Fibroblast of skin of left biceps (primary cell): ENCODE measurements at places on chromosomes 11 and 22.

DNA sequence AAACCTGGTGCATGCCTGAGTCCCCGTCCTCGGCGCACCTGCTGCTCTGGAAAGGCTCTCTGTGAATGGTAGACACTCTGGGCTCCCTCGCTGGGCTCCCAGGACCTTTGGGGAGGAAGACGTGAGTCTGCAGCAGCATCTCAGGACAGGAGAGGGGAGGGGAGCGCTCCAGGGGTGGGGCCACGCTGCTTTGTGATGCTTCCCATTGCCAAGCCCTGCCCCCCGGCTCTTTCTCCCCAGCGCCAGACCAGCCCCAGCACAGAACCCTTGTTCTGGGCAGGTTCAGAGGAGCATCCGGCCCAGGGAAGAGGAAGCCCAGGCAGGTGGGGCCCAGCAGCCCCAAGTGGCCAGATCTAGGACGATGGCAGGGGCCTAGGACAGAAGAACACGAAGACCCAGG lies 111.2 kb downstream of the BRD1 start:
- DNase-seq: no peak

GRCh38 chr22:30285176-30285845 lies 4.0 kb downstream of the CASTOR1 start:
- DNase-seq: no peak

GRCh38 chr11:2077061-2077802 lies 62.0 kb downstream of the IGF2 start:
- DNase-seq: no peak

- DNase-seq: no peak
Observed at GRCh38 chr22:46867106-46867505, 104.7 kb downstream of the TBC1D22A start.

DNA sequence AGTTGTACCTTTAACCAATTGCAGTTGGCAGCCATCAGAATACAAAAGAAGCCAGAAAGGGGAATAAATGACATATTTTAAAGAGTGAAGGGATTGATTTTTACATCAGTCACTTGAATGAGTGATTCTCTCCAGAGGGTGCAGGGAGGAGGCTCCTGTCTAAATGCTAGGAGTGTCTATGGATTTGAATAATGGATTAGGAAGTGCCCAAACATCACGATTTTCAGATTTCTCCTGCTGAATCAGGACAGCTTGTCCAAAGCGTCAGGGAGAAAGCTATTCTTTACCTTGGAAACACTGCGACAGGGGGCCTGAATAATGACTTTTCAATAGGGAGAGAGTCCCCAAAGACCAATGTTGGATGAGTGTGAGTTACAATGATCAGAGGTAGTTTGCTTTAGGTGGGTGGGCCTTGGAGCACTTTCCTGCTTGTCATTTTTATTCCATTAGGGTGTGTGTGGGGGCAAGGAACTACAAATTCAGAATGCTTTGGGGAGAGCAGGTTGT lies 735.5 kb downstream of the KCNA4 start:
- no peak for DNase-seq

GRCh38 chr11:21986361-21986760 lies 206.5 kb upstream of the ANO5 start:
- no peak for DNase-seq

- no peak for DNase-seq
Observed at GRCh38 chr11:14554959-14555358, 34.8 kb upstream of the PSMA1 start.

DNA sequence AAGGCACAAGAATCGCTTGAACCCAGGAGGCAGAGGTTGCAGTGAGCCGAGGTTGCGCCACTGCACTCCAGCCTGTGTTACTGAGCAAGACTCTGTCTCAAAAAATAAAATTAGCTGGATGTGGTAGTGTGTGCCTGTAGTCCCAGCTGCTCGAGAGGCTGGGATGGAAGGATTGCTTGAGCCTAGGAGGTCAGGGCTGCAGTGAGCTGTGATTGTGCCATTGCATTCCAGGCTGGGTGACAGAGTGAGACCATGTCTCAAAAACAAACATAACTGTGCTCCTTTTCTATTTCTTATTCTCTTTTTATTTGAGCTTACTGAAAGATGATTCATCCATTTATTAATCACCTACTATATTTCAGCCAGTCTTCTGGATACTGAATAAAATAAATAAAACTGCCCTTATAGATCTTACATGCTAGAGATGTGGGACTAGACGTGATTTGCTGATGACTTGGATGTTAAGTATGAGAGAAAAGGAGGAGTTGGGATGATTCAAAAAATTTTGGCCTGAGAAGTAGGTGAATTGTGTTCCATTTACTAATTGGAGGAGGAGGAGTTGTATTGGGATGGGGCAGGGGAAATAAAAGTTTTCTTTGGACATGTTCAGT lies 18.0 kb downstream of the PAAF1 start:
- peak; percentile 13 for DNase-seq

DNA sequence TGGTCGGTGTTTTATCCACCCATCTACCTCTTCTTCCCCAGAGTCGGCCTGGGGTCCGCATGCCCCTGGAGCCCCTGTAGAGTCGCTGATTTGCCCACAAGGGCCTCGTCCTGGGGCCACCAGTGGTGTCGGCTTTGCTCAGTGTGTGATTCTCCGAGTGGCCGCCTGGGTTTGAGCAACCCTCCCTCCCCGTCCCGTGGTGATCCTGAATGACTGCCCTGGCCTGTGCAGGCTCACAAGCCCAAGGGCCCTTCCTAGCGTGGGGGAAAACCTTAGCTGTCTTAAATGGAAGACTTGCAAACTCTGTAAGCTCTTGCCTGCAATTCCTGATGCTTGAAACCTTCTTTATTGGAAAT lies 128.3 kb downstream of the OSBP2 start:
- DNase-seq: no peak

DNA sequence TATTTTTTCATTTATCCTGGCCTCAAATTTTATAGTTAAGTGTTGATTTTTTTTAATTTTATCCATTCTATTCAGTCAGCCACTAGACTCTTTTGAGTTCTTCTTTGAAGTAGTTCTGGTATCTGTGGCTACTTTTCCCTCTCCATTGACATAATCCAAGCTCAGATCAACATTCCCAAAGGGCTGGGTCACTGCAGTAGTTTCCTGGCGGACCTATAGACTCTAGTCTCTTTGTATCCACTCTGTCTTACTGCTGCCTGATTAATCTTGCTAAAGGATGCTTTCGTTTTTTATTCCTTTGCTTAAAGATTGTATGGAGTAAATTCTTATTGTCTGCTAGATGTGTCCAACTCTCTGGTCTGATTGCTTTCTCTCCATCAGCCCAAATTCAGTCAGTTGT lies 87.6 kb downstream of the UVRAG start:
- no peak for DNase-seq

DNA sequence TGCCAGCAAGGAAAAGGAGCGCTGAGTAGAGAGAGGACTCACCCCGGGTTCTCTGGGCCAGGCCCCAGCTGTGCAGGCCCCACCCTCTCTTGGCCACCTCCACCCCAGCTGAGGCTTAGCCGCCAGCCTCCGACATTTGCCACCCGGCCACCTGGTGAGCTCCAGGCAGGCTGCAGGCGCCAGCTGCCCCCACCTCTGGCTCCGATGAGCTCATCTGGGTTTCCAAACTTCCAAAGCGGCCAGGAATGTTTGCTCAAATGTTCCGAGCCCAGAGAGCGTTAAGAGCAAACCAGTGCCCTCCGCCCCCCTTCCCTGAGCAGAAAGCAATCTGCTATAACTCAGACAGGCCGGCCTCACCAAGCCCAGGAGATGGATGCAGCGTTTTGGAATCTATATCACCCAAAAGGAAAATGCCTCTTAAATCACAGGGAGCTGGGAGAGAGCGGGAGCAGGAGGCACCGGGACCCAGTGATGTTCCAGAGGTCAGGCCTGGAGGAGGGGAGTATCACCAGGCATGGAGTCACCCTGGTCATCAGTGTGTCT lies 9.1 kb upstream of the MN1 start:
- DNase-seq: no peak

GRCh38 chr11:32333320-32333991 lies 101.9 kb downstream of the WT1 start:
- DNase-seq: no peak
